ENCODE measurements at places on chromosomes 1 and 21.

- no peak for DNase-seq
These were observed 539.5 kb downstream of the MATN1 start for GRCh38 chr1:30183895-30184294.

- DNase-seq = no peak
These were observed 44.5 kb downstream of the SLC2A1 start for GRCh38 chr1:42914092-42914627.

GRCh38 chr1:43308635-43309404 is 8.0 kb downstream of the TIE1 start:
- DNase-seq = no peak

- no peak for DNase-seq
These were observed 1.9 kb downstream of the DHRS3 start for GRCh38 chr1:12615865-12616708.

DNA sequence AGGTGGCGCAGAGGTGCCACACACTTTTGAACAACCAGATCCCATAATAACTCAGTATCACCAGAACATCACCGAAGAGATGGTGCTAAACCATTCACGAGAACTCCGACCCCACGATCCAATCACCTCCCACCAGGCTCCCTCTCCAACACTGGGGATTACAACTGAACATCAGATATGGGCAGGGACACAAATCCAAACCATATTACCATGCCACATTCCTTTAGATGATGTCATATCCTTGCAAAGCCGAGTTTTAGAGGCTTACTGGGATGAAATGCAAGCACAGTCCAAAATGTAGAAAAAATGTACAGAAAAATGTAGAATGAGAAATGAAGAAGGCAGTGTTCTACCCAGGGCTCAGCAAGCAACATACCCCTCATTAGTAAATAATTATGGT is 64.7 kb downstream of the SGIP1 start:
- no peak for DNase-seq

DNA sequence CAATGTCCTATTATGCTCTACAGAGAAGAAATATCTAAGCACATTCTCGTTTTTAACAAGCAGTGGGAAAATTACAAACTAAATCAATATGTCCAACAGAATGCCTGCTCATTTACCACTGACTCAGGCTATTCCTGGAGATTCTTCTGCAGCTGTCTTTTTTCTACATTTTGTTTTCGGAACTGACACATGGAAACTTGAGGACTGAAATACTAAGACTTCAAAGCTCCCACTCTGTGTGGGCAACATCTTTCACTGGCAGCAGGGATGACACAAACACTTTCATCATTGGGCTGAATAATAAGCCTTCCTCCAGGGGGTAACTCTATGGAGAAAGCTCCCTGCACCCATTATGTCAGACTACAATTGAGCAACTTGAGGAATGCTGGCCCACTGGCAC is 175.5 kb upstream of the NCAM2 start:
- DNase-seq = no peak

DNA sequence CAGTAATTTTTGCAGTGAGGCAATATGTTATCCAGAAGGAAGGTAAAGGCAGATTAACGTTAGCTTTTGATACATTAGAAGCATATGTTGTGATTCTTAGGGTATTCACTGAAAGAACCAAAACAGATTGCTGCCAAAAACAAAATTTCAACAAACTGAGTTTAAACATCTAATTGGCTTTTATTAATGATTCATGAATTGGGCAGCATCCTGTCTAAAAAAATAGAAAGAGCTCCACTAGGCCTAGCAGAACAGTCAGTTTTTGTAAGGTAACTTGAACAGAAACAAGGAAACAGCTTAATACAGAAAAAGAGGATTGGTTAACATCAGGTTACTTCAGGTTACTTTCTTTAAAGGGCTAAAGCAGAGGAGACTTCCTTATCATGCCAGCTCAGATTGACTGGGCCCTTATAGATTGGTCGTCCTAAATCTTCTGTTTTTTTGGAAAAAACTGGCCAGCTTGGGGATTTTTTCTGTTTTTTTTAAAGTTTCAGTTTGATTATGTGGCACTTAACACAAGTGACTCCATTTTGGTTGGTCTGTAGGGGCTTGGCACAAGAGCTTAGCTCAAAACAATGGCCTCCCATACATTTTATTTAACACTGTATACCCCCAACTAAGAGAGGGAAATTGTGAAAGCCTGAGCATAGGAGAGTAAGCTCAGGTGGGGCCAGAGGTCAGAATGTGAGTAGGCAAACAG is 36.8 kb upstream of the GALNT2 start:
- no peak for DNase-seq

DNA sequence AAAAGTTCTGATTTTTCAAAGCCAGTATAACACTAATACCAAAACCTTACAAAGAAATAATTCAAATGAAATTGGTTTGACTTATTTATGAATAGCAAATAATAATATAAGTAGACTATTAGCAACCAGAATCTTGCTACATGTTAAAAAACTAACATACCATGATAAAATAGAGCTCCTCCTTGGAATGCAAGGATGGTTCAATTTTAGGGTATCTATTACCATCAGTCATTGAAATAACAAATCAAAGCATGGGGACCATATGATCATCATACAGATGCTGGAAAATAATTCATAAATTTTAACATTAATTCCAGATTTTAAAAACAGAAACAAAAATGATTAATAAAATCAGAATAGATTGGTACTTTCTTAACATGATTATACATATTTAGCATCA is 66.3 kb downstream of the RRAGC start:
- DNase-seq = no peak

DNA sequence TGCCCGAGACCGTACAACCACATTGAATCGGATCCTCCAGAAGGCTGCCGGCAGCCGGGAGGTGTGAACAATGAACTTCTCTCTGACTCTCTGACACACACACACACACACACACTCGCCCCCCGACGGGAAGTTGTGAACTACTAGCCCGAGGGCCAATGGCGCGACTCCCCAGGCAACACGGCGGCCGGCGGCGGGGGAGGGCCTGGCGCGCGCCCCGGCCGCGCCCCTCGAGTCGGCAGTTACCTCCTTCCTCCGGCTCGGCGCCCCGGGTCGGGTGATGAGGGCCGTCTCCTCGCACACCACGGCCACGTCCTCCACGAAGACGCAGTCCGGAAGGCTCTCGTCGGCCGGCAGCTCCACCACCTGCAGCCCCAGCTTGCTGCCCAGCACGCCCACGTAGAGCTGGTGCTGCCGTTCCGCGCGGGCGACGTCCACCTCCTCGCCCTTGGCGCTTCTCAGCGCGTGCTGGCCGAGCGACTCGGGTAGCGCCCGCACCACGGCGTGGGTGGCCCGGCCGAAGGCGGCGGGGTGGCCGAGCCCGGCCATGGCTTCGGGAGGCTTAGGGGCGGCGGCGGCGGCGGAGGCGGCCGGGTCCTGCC is 361 bp downstream of the DDAH1 start:
- peak; percentile 65 for DNase-seq

GRCh38 chr1:51044834-51045233 is 57.2 kb upstream of the C1orf185 start:
- no peak for DNase-seq

DNA sequence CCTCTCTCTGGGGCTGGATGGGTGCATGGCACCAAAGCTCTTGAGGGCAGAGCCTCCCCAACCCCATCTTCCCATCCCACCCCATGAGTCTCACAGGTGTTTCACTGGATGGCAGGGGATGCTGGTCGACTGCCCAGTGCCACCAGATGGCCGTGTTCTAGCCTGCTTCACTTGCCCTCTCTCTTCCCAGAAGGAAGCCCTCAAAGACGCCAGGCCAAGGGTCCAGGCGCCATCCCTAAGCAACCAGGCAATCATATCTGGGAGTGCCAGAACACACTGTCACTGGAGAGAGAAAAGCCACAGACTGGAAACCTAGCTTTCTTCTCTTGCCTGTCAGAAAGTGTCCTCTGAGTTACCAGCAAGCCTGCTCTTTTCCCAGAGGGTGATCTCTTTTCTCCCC is 26.7 kb downstream of the PIGM start:
- DNase-seq = no peak

GRCh38 chr1:23449958-23450357 is 25.4 kb upstream of the TCEA3 start:
- DNase-seq = no peak

DNA sequence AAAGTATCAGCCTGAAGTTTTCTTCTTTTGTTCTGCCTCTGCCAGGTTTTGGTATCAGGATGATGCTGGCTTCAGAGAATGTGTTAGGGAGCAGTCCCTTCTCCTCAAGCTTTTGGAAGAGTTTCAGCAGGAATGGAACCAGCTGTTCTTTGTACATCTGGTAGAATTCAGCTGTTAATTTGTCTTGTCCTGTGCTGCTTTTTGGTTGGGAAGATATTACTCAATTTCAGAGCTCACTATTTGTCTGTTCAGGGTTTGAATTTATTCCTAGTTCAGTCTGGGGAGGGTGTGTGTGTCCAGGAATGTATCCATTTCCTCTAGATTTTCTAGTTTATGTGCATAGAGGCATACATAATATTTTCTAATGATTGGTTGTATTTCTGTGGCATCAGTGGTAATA is 12.8 kb downstream of the ZNF678 start:
- DNase-seq = no peak

DNA sequence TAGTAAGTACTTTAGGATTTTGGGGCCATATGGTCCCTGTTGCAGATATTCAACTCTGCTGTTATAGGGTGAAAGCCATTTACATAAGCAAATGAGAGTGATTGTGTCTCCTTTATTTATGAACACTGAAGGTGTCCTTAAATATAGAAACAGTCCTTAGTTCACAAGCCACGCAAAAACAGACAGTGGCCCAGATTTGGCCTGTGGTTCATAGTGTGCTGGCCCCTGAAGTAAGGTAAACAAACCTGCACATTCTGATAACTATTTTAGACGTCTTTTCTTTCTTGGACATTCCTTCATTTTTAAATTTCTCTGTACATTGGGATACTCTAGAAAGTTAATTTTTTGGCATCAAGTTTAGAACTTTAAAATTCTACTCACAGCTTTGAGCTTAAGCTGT is 23.5 kb downstream of the RAP1A start:
- no peak for DNase-seq

GRCh38 chr21:33245289-33245918 is 15.7 kb downstream of the IFNAR2 start:
- no peak for DNase-seq

GRCh38 chr1:179146911-179147310 is 65.0 kb downstream of the TOR3A start:
- no peak for DNase-seq

GRCh38 chr1:217896490-217896889 is 265.3 kb downstream of the SPATA17 start:
- no peak for DNase-seq

DNA sequence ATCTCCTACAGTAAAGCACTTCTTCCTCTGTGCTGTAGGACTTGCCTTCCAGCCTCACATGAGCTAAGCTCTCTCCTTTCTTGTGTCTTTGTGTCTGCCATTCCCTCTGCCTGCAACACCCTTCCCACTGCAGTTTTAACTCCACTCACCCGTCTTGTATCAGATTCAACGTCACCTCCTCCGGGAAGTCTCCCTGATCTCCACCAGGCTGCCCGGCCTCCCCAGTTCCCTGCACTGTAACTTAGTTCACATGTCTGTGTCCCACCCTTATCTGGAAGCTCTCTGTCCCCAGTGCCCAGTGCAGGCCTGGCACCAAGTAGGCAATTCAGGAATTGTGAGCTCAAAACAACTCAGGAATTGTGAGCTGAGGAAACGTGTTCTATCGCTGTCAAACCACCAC is 96.4 kb downstream of the GLIS1 start:
- DNase-seq = no peak

DNA sequence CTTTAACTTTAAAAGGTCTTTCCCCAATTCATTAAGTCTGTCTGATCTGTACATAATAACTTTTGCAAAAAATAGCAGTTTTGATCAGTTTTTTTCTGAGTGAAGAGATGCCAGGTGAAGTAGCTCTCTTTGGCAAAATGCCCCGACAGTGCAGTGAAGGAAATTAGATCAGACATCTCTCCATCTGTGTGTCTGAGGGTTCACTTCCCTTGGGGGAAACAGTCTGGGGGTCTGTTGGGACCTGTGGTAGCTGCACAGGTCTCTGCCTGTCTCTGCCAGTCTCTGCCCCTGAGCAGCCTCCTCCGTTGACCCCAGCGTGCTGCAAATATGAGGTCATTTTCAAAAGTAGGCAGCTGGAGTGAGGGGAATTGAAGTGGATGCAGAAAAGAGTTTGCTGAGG is 54.5 kb downstream of the TBCE start:
- no peak for DNase-seq

- no peak for DNase-seq
These were observed 1.3 kb downstream of the PLD5 start for GRCh38 chr1:242522996-242523718.

DNA sequence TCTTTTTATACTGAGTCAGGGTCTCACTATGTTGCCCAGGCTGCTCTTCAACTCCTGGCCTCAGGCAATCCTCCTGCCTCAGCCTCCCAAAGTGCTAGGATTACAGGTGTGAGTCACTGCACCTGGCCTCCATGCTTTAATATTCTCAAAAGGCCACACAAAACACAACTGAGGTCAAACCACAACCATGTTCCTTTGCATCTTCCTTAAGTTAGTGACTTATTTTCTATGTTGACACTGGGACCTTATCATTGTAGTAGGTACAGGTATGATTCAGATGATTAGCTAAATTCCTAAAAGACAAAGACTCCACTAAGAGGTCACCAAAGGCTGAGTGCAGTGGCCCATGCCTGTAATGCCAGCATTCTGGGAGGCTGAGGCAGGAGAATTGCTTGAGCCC is 131.9 kb upstream of the ATP1B1 start:
- no peak for DNase-seq

GRCh38 chr1:213987422-213987926 is 299 bp upstream of the PROX1 start:
- peak; percentile 83 for DNase-seq

- no peak for DNase-seq
These were observed 95.2 kb upstream of the TRABD2B start for GRCh38 chr1:48092401-48092800.

- no peak for DNase-seq
These were observed 228.9 kb upstream of the ADGRL4 start for GRCh38 chr1:79235301-79236002.

- no peak for DNase-seq
These were observed 56.7 kb downstream of the ARHGEF10L start for GRCh38 chr1:17596186-17596585.

DNA sequence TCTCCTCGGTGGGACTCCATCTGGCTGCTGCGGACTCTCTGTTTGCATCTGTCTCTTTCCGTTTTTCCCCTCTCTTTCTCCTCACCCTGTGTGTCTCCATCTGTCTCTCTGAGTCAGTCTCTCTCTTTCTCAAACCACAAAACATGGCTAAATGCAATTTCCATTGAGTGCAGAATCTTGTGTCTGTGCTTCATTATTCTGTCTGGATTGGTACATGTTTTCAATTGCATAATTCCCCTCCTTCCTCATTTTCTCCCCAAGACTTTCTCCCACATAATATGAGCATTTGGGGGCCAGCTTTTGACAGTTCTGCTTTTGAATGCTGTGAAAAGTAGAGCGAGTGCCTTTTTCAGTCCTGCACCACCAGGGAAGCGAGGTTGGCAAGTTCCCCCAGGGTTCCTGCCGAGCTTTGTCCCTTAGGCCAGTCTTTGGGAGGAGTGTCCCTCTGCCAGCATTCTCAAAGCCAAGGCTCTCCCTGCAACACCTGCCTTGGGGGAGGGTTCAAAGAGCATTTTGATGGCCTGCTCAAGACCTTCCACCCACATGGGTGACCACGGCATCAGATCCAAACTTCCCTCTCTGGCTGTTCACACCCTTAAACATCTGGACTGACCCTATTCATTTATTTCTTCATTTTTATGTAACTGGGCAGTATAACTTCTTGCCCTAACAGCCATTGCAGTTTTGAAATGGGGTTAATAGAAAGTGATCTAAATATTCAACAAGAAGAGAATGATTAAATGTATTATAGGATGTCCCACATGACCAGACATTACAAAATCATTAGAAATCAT is 32.8 kb upstream of the SCMH1 start:
- no peak for DNase-seq

All from NCI-H774 (cell line).